Mucosa of descending colon (tissue), 3 donors: ENCODE measurements at places on chromosomes 16 and 17. TPM values are rescaled to one million over a fixed set of nuclear protein-coding genes. Genes with fewer than 3 reads are reported as not detected.

DNA sequence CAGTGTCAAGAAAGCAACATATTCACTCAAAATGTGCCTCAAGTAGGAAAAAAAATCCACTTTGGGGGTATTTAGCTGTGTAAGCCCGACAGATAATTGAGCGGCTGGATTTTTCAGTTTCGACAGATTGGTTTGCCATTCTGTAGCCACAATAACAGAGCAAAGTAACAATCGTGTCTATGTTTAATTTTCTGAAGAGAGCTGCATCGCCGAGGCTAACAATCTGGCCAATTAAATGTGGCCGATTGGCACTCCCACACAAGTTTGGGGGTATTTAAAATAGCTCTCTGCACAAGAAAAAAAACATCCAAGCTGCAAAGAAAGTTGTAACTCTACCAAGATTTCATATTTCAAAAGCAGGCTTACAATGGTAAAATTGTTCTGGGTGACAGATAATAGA is 99.7 kb upstream of the CDH13 start:
- DNase-seq, result no peak

DNA sequence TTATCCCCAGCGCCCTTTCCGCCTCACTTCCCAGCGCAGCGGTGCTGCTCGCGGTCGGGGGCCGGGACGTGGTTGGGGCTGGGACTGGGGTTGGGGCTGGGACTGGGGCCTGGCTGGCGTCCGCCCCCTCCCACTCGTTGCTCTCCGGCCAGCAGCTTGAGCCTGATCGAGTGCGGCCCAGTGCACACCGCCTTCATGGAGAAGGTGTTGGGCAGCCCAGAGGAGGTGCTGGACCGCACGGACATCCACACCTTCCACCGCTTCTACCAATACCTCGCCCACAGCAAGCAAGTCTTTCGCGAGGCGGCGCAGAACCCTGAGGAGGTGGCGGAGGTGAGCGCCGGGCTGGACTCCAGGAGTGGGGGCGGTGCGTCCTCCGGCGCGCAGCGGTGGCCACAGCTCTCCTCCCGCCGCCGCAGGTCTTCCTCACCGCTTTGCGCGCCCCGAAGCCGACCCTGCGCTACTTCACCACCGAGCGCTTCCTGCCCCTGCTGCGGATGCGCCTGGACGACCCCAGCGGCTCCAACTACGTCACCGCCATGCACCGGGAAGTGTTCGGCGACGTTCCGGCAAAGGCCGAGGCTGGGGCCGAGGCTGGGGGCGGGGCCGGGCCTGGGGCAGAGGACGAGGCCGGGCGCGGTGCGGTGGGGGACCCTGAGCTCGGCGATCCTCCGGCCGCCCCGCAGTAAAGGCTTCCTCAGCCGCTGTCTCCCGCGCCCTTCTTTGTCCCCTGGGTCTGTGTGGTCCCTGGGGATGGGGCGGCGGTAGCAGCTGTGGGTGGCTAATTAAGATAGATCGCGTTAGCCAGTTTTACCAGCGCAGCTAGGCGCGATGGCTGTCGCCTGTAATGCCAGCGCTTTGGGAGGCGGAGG is 1.8 kb downstream of the HSD17B1 start:
- DNase-seq, result peak; percentile 92

DNA sequence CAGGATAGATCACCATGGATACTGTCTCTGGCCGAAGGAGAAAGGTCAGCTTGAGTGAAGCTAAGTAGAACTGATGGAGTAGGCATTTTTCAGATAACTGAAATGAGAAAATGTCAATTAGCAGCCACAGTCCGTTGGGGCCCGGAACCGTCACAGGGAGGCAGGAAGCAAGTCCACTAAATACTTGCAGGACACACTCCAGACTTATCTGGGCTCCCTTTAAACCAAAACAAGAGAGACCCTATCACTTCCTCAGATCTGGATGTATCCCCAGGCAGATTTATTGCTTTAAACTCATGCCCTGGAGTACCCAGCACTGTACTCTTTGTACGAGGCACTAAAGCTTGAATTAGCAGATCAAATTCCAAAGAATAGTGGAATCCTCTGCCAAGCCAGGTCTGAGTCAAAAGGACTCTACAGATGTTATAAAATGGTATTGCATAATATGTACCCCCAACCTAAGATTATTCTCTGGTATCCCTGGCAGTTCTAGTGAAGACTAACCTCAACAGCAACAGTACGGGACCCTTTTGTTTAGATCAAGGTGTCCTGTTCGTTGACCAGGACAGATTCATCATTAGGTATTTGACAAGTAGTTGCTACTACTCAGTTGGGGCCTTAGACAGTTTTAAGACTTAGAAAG is 8.1 kb downstream of the ZP2 start:
- no peak for DNase-seq

- no peak for DNase-seq
Measured at GRCh38 chr17:54372069-54372749, 528.4 kb upstream of the TOM1L1 start.

Gene ZNF205
- 8.5 TPM for total RNA-seq

Gene KRTAP17-1
- total RNA-seq, result not detected

GRCh38 chr16:67226295-67226803 is 581 bp upstream of the TMEM208 start:
- no peak for DNase-seq

Gene TBC1D3G
- total RNA-seq, result 4.4 TPM

DNA sequence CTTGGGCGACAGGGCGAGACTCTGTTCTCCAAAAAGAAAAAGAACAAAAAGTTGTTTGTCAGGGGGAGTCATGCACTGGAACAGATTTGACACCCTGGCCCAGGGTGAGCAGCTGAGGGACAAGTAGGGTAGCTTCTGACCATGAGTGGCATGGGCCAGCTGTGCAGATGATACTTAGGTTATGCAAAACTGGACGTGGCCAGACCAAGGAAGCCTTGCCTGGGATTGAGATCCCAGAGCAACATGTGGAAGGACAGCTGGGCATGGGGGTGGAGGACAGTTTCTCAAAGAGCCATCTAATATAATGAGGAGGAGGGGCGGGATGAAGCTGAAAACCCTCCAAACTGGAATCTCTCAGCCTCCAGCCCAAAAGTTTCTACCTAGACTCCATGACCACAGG is 19.6 kb upstream of the SLC35B1 start:
- no peak for DNase-seq

DNA sequence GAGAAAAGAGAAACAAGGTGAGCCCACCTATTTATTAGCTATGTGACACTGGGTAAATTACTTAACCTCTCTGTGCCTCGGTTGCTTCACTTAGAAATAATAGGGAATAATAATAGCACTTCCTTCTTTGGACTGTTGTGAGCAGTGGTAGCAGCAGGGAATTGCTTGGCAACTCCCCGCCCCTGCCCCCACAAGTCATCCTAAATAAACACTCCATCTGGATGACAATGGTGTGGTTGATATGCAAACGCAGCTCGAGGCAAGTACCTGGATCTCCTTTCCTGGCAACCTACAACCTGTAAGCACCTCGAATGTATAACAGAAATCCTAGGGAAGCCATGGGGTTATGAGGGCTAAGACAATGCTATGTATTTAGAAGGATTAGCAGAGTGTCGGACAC is 9.1 kb downstream of the TEKT3 start:
- no peak for DNase-seq

DNA sequence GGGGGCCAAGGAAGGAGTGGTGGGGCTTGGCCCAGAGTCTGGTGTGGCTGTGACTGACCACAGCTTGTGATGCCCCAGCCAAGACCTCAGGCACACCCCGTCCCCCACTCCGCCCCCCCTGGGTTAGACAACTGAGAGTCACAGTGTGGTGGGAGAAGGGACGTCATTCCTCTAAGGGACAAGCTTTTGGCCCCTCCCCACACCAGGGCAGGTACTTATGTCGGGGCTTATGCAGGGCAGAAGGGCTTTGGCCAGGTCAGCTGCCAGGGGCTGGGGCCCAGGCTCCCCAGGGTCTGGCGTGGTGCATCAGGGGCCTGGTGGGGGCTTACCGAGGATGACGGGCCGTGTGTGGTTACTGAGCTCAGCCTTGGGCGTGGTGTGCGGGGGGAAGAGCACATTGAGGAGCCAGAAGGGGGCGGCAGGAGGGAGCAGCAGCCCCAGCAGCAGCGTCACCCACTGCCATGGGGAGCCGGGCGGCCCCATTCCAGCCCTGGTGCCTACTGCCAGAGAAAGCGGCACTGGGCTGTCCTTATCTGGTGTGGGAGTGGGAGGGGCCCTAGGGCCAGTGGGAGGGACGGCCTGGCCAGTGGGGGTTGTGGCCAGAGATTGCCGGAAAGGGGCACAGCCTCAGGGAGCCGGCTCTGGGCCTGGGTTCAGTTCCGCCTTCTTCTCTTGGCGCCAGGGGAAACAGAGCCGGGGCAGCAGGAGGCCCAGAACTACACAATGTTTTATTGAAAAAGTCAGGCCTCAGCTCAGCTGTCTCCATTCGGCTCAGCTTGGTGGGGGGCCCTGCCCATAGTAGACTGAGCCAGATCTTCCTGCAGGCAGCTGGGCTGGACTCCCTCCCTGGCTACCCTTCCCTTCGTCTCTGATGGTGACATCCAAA is at the start of gene LCAT:
TSS of gene LCAT (minus strand) at position 502 of the 886 bp plus-strand sequence. CDS start at position 483, 19 bp downstream.
- peak; percentile 59 for DNase-seq

Gene FBXW10
- not detected for total RNA-seq

DNA sequence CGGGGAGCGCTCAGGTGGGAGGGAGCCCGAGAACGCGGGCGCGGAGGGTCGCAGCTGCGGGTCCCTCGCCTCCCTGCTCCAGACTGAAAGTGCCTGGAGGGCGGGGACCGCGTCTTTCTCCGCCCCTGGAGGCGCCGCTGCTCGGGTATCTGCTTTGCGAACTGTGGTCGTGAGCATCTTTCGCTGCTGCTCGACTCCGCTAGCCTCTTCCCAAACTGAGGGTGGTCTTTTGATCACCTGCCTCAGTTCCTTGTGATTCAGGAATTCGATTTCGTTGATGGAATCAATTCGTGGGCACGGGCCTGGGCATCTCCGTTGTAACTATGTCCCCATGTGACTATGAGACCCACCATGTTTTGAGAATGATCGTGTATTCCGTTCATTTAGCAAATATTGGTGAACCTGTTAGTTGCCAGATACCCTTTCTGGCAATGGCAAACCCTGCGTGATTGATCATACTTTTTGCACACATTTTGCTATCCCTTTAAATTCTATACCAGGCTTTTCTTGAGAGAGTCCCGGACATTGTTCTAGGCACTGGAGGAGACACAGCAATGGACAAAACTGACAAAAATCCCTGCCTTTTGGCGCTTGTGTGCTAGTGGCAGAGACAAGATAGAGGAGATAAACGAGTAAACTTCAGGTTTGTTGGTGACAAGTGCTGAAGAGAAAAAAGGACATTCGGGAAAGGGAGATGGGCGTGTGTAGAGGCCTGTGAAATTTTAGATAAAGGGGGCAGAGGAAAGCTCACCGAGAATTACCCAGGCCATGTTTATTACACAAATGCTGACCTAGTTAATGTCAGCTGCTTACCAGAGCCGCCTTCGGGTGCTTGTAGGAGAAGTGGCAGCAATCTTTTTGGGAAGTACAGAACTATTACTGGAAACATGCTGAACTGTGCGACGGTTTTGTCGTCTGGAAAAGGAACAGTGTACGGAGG is 948 bp downstream of the UTP18 start:
- no peak for DNase-seq

GRCh38 chr16:2005646-2006045 is 4.0 kb downstream of the ZNF598 start:
- DNase-seq, result peak; percentile 38

- no peak for DNase-seq
Measured at GRCh38 chr17:58233543-58233942, 4.8 kb upstream of the LPO start.

Gene VTN
- 0.39 TPM for total RNA-seq

DNA sequence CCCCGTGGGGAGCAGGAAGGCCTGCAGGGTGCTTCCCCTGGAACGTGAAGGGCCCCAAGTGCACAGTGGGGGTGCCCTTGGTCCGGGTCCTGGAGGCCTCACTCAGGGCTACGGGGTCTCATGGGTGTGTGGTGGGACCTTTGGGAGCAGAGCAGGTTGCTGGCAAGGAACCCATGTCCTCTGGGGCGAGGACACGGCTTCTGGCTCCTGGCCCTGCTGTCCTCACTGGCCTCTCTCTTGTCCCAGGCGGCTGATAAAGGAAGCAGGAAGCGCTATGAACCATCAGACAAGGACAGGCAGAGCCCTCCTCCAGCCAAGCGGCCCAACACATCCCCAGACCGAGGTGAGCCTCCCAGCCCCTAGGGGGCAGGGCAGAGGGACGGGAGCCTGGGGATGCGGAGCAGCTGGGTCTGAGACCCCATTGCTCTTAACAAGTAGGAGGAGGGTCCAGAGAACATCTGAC is 9.8 kb upstream of the IL17C start:
- DNase-seq, result no peak

DNA sequence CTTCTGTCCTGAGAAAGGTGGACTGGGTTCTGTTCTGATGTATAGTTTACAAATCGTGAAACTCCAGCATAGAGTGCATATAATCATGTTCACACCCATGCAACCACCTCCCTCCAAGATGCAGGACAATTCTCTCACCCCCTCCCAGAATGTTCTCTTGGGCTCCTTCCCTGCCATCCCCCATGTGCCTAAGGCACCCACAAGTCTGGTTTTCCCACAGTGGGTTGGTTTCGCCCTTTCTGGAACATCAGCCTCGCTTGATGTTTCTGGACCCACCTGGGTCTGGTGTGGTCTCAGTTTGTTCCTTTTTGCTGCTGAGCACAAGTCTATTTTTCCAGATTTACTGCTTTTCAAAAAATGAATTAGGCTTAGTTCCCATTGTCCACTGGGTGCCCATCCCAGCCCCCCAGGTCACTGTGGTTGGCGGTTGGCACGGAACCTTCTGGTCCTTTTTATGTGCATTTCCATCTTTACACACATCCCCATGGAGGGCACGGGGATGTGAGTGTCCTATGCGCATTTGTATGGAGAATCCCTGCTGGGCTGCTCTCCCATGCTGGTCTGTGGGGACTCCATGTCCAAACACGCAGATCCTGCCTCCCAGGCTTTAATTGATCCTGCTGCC is 19.0 kb downstream of the MAP2K3 start:
- peak; percentile 7 for DNase-seq

DNA sequence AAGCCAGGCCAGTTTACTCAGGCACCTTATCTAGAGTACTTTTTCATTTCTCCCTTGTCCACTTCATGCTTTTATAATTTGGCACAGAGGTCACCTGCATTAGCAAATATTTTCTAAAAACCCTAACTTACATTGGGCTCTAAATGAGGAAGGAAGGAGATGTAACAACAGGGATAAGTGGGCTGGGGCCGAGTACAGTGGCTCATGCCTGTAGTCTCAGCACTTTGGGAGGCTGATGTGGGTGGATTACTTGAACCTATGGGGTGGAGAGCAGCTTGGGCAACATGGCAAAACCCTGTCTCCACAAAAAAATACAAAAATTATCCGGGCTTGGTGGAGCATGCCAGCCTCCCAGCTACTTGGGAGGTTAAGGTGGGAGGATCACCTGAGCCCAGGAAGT is 55.9 kb downstream of the TMEM100 start:
- no peak for DNase-seq

Gene NUFIP2
- 47.5 TPM for total RNA-seq

- no peak for DNase-seq
Measured at GRCh38 chr16:76502555-76502954, 225.4 kb downstream of the CNTNAP4 start.

Gene TMEM256
- total RNA-seq, result 51.9 TPM

- DNase-seq, result no peak
Measured at GRCh38 chr16:74113545-74113944, 183.1 kb upstream of the PSMD7 start.

DNA sequence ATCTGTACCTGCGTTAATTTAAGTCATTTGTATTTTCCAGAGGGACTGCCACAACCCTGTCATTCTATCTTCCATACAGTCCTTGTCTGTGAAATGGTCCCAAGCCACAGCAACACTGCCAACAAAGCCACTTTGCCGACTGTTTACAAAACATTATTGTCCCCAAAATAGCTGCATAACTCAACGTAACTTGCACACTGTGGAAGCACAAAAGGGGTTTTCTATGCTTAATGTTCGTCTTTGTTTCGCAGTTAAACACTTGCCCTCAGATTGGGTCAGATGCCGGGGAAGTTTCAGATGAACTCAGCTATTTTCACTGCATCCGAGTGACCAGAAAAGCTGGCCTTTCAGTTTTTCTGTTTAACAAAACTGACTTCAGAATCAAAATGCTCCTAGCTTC is 4.6 kb downstream of the SEC14L5 start:
- no peak for DNase-seq
